Neural crest cell (in vitro differentiated cells): ENCODE measurements at places on chromosomes 1 and 21. TPM values are rescaled to one million over a fixed set of nuclear protein-coding genes. Genes with fewer than 3 reads are reported as not detected.

- DNase-seq, result no peak
Observed at GRCh38 chr1:246159279-246160227, 347.5 kb downstream of the SMYD3 start.

DNA sequence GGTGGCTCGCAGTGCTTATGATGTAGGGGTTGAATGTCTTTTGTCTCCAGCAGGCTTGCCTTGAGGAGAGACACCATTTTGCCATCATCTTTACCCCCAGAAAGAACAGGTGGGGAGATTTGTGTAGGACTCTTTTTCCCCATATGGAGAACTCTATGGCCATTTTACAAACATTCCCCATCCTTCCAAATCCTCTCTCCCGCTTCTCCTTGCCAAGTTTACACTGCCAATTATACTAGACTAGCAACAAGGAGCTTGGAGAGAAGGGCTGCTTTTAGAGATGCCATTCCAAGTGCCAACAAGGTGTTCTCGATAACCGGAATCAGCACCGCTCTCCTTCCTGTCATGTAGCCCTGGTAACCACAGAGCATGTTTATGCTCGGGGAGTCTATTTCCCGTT is 233.1 kb downstream of the CAMTA1 start:
- DNase-seq, result no peak

- no peak for DNase-seq
Observed at GRCh38 chr21:34313116-34313515, 50.7 kb upstream of the KCNE2 start.

- no peak for DNase-seq
Observed at GRCh38 chr21:19807201-19807600, 1191.0 kb upstream of the NCAM2 start.

Gene TEDDM1
- total RNA-seq, result not detected in 2 replicates

DNA sequence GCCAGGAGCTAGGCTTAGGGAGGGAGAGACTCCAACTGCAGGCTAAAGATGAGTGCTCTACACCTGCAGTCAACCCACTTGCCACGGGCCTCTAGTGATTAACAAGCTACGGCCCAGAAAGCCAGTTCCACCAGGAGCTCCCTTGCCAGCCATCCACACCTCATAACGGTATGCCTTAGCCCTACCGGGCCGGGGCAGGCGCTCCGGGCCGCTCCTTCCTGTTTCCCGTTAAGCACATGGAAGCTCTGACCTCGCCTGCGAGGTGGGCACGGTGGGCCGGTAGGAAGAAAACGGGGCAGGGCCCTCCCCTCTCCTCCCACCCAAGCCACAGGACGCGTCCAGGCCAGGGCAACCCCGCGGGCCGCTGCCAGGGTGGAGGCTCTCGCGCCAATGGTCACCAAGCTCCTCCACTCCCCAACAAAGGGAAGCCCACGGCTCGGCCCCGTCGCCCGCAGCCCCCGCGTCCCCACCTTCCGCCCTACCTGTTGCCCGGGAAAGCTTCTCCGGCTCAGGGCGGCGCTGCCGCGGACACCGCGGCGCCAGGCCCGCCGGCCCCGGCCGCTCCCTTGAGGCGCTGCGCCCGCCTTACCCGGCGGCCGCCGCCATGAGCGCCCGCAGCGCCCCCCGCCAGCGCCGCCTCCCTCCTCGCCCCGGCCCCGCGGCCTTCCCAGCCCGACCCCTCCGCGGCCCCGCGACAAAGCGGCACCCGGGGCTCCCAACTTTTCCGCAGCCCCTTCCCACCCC is 627 bp downstream of the CERS2 start:
- DNase-seq, result no peak

GRCh38 chr1:17678011-17678410 is 77.1 kb upstream of the ACTL8 start:
- no peak for DNase-seq

Gene DAB1
- 14.0 and 16.5 TPM in 2 replicates for total RNA-seq

- no peak for DNase-seq
Observed at GRCh38 chr1:225700164-225700821, 47.4 kb upstream of the ENAH start.

DNA sequence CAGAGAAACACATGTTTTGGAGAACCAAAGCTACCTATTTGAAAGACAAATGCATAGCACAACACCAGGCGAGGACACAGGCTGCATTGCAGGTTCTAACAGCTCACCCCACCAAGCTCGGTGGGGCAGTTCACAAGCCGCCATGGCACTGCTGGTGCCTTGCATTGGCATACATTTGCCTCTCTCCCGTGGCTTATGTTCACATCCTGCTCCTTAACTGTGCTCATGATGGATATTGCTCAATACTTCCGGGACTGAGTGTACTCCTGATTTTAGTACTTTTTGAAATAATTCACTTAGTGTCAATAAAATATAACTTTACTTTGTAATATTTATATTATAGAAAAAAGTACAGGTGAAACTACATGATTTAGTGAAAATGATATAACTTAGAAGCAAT is 1187.4 kb upstream of the NCAM2 start:
- DNase-seq, result no peak

- DNase-seq, result peak; percentile 25
Observed at GRCh38 chr1:28592321-28593071, 431 bp downstream of the RAB42 start.

DNA sequence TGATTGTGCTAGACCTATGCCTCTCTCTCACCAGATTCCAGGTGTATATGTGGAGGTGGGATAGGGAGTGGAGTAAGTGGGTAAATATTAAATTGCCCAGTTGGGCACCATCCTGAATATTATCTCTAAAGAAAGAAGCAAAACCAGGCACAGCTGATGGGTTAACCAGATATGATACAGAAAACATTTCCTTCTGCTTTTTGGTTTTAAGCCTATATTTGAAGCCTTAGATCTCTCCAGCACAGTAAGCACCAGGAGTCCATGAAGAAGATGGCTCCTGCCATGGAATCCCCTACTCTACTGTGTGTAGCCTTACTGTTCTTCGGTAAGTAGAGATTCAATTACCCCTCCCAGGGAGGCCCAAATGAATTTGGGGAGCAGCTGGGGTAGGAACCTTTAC is at the start of gene FCER1A:
Gene FCER1A (plus strand): TSS at position 242 of the 400 bp plus-strand sequence. CDS start 29 bp downstream, at position 271.
- no peak for DNase-seq

Gene C1orf94
- not detected in 2 replicates for total RNA-seq

DNA sequence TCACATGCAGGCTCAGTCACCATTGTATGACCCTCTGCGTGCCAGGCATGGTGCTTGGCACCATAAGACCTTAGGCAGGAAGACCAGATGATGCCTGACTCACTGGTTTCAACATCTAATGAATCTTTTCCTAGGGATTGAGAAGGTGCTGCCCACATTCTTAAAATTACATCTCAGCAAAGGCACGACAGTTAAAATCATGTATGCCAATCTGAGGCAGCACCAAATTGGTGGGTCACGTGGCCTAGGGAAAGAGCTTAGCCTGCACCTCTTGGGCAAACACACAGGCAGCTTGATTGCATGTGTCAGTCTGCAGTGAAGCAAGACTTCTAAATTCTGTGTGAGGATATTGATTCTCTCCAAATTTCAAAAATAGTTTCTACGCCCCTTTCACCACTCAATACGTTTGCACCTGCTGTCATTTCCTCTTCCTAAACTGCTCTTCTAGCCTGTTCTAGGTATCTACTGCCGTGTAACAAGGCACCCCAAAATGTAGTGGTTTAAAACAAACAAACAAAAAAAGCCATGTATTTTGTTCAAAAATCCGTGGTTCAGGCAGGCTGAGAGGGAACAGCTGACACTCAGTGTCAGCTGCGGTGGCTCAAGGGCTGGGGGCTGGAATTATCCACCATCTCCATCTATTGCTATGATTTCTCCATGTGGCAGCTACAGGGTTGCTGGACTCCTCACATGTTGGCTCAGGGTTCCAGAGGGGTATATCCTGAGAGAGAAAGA is 160.2 kb upstream of the FGGY start:
- DNase-seq, result no peak
